ENCODE measurements at places on chromosomes 5 and 9.

DNA sequence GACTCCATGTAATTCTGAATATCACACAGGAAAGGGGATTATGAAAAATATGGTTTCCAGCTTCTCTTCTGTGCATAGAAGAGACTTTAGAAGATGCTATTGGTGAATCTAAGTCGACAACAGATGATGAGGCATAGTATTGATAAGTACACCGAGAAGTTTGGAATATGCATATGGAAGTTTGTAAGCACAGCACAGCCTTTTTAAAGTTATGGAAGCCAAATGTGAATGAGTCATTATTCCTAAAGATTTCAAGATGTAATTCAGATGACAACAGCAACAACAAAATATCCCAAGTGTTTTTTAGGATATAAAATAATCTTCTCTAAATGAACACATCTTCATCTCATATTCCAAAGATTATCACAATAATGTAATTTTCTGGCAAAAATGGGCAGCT is 1723.3 kb downstream of the EFNA5 start:
- H3K4me1 ChIP-seq, result no peaks in the 10 kb centered on the region
- H3K4me3 ChIP-seq, result no peak overlapping the region
- H3K27ac ChIP-seq, result no peak overlapping the region
- no peaks in the 10 kb centered on the region for H3K36me3 ChIP-seq
- no peaks in the 10 kb centered on the region for H3K27me3 ChIP-seq
- no peak for DNase-seq

GRCh38 chr9:87734106-87734505 is 8.2 kb downstream of the CTSL start:
- peaks cover 5% of the 10 kb centered on the region for H3K4me1 ChIP-seq
- no peak for DNase-seq
- H3K36me3 ChIP-seq, result no peaks in the 10 kb centered on the region

GRCh38 chr5:6806668-6807067 is 93.4 kb downstream of the TENT4A start:
- H3K36me3 ChIP-seq, result no peaks in the 10 kb centered on the region
- DNase-seq, result no peak
- H3K27me3 ChIP-seq, result no peaks in the 10 kb centered on the region

GRCh38 chr5:53501054-53501453 is 20.6 kb downstream of the FST start:
- no peak overlapping the region for H3K27ac ChIP-seq
- no peaks in the 10 kb centered on the region for H3K36me3 ChIP-seq
- no peak overlapping the region for H3K4me3 ChIP-seq
- H3K27me3 ChIP-seq, result no peaks in the 10 kb centered on the region

DNA sequence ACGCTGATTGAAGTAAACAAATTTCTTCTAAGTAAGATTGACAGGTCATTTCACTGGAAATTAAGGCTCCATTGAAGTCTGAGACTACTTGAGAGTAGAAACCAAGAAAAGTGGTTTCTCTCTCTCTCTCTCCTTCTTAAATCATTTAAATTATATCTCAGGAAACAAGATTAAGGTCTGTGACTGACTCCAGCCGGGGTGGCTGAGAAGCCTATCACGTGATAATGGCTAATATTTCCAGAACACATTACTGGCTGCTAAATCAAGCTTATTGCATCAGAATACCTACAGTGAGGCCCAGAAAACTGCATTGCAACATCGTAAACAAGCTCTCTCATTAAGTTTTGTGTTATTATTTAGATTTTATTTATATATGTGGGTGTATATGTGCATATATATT is 88.4 kb downstream of the PTCD2 start:
- no peak overlapping the region for H3K4me3 ChIP-seq
- H3K36me3 ChIP-seq, result no peaks in the 10 kb centered on the region
- DNase-seq, result no peak

DNA sequence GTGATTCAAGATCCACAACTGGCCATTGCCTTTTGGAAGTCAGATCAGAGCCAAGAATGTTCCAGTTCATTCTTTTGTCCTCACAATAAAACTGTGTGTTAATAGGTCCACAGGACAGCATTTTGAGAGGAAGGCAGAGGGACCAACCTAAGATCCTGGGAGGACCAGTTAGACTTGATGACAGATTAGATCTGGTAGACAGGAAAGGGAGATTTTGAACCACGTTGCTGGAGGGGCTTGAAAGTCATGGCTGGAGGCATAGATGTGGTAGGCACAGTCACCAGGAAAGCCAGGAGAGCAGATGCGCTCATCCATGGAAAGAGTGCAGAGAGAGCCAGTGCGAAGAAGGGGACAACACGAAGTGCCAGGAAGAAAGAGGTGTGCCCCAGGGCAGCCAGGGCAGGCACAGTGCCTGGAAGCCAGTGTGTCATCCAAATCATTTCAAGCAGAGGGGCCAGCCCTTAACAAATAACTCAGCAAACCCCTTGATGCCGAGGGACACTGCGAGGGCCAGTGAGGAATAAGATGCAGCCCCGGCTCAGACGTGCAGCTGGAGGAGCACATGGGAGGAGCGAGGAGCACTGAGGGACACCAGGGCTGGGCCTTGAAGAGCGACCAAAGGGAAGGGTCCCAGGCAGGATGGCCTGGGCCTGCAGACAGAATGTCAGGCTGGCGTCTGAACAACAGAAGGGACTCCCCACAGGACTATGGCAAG is 12.8 kb upstream of the SLC2A8 start:
- H3K4me3 ChIP-seq, result no peak overlapping the region
- no peak overlapping the region for H3K27ac ChIP-seq

GRCh38 chr5:15704397-15704947 is 204.5 kb downstream of the FBXL7 start:
- DNase-seq, result no peak
- no peaks in the 10 kb centered on the region for H3K4me1 ChIP-seq
- H3K27me3 ChIP-seq, result no peaks in the 10 kb centered on the region
- H3K36me3 ChIP-seq, result no peaks in the 10 kb centered on the region
- H3K27ac ChIP-seq, result no peak overlapping the region

DNA sequence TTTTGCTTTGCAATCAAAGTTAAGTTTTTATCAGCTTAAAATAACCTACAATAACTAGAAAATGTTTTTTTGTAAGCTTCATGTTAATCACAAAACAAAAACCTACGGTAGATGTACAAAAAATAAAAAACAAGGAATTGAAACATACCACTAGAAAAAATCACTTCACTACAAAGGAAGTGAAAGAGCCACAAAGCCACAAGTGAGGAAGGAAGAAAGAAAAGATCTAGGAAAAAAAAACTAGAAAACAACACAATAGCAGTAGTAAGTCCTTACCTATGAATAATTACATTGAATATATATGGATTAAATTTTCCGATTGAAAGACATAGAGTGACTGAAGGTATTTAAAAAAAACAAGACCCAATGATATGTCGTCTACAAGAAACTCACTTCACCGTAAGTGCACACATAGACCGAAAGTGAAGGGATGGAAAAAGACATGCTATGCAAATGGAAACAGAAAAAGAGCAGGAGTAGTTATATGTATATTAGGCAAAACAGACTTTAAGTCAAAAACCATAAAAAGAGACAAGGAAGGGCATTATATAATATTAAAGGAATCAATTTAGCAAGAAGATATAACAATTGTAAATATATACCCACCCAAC is 13.4 kb upstream of the ZDHHC21 start:
- H3K4me3 ChIP-seq, result no peak overlapping the region
- no peaks in the 10 kb centered on the region for H3K36me3 ChIP-seq
- no peaks in the 10 kb centered on the region for H3K27me3 ChIP-seq
- no peaks in the 10 kb centered on the region for H3K4me1 ChIP-seq

DNA sequence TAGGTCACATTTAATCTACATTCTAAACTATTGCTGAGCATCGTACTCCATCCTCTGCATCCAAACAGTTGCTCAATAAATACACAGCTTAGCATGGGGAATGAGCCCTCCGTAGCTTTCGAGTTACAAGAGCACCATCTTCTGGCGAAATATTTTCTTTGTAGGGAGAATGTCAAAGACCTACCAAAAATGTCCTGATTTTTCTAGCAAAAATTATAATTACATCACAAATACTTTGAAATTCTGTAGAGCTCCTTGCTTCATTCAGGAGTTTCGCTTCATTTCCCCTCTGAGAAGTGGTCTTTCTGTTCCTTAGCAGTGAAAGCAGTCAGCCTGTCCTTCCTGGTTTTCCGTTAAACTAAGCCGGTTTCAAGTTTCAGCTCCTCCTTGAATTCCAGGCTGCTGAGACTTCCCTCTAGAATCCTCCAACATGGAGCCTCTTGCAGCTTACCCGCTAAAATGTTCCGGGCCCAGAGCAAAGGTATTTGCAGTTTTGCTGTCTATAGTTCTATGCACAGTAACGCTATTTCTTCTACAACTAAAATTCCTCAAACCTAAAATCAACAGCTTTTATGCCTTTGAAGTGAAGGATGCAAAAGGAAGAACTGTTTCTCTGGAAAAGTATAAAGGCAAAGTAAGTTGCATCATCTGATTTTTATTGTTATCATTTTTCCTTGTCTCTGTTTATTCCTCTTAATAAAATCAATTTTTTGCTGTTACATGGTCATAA is at the start of gene GPX8:
Gene GPX8 (plus strand): TSS at position 409 of the 730 bp plus-strand sequence. CDS start 22 bp downstream, at position 431.
- H3K27ac ChIP-seq, result no peak within 1 kb of the TSS
- peak within 1 kb of the TSS; percentile 40 for H3K4me3 ChIP-seq
- no peaks in the 10 kb centered on the region for H3K4me1 ChIP-seq
- no peaks in the 10 kb centered on the region for H3K27me3 ChIP-seq

DNA sequence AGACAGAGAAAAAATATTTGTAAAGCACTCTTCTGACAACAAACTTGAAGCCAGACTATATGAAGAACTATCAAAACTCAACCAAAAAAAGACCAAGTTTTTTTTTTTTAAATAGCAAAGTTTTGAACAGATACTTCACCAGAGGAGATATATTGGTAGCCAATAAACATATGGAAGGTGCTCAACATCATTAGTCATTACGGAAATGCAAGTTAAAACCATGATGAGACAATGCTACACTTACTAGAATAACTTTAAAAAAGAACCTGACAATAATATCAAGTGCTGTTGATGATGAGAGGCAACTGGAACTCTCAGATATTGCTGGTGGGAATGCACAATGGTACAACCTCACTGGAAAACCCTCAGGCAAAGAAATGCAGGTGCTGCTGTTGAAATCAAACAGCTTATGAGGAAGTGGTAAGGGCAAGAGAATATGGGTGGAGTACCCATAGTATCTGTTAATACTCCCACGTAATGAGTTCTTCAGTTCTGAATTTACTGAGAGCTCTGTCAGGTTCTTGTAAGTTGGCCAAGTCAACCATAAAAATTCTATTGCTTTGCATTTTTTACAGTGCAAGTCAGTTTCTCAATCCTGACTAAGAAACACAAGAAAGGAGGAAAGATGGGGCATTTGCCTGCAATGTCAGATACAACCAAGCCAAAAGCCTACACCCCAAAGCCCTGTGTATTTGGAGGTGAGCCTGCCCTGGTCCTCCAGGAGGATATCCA is 87.3 kb upstream of the GNAQ start:
- no peaks in the 10 kb centered on the region for H3K36me3 ChIP-seq
- H3K27me3 ChIP-seq, result no peaks in the 10 kb centered on the region
- peak; percentile 29 for DNase-seq

DNA sequence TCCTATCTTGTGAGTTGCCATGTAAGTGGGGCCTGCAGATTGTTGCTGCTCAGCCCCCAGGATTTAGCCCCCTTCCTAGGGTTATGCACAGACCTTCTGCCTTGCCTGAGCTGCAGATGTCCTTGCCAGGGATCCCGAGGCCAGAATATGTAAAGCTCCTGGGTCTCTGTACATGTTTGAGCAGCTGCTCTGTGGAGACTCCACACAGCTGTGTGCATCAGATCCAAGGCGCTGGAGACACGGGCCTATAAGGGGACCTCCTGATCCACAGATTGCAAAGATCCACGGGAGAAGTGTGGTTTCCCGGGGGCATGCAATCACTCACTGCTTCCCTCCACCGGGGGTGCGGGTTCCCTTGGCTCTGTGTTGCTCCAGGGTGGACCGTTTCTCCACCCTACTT is 28.9 kb downstream of the TAF11L14 start:
- H3K4me1 ChIP-seq, result no peaks in the 10 kb centered on the region
- no peaks in the 10 kb centered on the region for H3K27me3 ChIP-seq
- no peak overlapping the region for H3K27ac ChIP-seq
- H3K4me3 ChIP-seq, result no peak overlapping the region
- no peak for DNase-seq
- H3K36me3 ChIP-seq, result no peaks in the 10 kb centered on the region

DNA sequence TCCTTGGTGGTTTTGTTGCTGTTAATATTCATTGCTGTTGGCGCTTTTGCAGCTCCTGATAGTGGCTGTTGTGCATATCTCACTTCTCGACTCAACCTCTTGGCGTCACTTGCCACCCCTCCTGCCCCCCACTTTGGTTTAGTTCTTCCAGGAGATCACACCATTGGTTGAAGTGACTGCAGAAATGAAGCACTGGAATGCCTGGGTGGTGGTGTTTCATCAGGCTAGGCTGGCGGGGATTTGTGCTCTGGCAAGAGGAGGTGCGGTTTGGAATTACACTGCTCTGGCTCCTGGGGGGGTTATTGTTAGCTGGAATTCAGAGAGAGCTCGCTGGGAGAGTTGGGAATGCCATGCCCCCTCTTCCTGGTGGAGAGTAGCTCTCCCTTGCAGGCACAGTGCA is 11.5 kb downstream of the PRRC2B start:
- no peak for DNase-seq
- H3K36me3 ChIP-seq, result no peaks in the 10 kb centered on the region
- no peak overlapping the region for H3K4me3 ChIP-seq

DNA sequence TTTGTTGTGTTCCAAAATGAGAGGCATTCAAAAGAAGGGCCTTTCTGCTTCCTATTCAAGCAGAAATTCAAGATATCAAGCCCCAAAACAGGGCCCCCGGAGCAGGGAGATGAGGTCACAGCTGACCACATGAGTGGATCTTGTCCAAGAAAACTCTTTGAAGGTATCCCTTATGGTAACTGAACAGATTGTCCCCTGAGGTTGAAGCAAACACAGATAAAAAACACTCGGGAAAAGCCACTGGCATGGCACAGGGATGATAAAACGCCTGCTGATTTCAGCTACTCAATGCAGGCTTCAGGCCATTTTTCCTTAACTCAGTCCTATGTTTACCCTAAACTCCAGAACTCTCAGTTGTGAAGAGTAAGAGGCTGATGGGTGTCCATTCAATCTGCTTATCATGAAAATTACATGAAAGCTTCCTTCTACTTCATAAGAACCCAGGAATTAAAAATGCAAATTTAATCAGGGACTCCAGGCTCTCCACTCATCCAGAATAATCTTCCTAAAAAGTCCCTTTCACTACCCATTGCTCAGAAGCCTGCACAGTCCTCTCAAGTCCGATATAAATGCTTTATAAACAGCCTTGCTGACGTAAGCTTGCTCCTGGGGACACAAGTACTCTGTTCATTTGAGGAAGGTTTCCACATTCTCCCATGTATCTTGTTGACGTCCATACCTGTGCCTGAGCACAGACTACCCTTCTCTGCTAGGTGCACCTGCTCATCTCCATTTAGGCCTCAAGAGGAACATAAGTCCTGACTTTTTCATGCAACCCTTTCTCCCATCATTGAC is 35.9 kb upstream of the SLC1A3 start:
- H3K27me3 ChIP-seq, result no peaks in the 10 kb centered on the region
- H3K27ac ChIP-seq, result no peak overlapping the region
- H3K4me1 ChIP-seq, result no peaks in the 10 kb centered on the region
- H3K36me3 ChIP-seq, result no peaks in the 10 kb centered on the region

- peak; percentile 30 for DNase-seq
- H3K4me1 ChIP-seq, result peaks cover 25% of the 10 kb centered on the region
- no peak overlapping the region for H3K27ac ChIP-seq
- H3K36me3 ChIP-seq, result no peaks in the 10 kb centered on the region
Observed at GRCh38 chr9:33453286-33453860, 6.0 kb upstream of the AQP3 start.

GRCh38 chr5:1564182-1564748 is 40.5 kb upstream of the LPCAT1 start:
- no peak for DNase-seq
- no peak overlapping the region for H3K27ac ChIP-seq
- H3K36me3 ChIP-seq, result no peaks in the 10 kb centered on the region
- H3K4me3 ChIP-seq, result no peak overlapping the region
- peaks cover 12% of the 10 kb centered on the region for H3K4me1 ChIP-seq
